Endodermal cell (in vitro differentiated cells): ENCODE measurements at places on chromosomes 4 and X. TPM values are rescaled to one million over a fixed set of nuclear protein-coding genes. Genes with fewer than 3 reads are reported as not detected.

DNA sequence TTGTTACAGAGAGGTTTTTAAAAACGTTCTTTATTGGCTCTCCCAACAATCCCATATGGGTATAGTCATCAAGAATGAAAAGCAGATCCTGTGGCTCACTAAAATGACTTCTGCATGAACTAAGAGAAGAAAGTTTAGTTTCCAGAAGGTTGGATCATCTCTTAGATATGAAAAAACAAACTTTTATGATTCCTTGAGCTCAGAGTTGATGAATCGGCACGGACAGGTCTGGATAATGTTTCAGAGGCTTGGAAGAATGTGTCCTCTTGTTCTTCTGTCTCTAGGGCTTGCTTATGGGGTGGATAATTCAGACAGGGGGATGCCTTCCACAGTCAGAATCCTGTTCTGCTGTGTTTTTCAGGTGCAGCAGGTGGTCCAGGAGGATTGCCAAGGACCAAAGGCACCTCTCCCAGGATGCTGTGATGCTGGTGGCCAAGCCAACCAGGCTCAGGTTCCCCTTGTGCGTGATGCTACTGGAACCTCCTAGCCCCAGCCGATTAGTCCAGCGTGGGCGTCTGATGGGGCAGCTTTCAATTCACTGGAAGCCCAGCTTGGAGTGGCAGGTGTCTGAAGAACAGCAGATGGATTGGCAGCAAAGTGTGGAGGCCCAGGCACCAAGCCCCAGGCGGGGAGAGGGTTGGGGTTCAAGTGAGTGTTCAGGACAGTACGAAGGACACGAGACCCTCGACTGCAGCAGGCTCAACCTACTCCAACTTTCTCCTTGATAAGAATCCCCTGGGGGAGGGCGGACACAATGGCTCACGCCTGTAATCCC is 30.3 kb downstream of the CCKAR start:
- DNase-seq: no peak

Gene RNF150
- 10.4 to 38.4 TPM (median 10.8 TPM) in 3 replicates for total RNA-seq

DNA sequence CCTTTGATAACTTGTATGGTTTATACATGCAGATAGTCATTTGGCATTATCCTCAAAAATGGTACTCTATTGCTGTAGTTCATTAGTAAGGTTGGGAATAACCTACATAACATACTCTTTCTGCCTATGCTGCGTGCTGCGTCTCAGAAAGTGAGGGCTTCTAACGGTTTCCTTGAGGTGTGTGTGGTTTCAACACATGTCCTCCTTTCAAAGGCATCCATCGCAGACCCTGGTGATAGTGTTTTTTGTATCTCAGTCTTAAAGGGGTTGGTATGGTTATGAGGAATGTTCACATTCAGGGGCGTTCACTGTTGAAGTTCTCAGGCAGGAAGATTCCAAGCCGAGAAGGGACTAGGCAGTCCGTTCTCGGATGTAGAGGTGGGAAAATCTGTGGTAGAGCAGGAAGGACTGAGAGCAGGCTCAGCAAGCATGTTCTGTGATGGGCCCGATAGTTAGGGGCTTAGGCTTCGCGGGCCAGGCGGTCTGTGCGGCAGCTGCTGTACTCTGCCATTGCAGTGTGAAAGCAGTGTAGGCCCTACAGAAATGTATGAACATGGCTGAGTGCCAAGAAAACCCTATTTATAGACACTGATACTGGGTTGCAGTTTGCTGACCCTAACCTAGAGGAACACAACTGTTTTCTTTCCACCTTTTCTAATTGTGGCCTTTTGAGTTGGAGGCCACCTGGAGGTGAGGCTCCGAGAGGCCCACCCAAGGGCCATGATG is 123.2 kb downstream of the GPR143 start:
- DNase-seq: no peak

Gene DRD5
- not detected in 3 replicates for total RNA-seq

DNA sequence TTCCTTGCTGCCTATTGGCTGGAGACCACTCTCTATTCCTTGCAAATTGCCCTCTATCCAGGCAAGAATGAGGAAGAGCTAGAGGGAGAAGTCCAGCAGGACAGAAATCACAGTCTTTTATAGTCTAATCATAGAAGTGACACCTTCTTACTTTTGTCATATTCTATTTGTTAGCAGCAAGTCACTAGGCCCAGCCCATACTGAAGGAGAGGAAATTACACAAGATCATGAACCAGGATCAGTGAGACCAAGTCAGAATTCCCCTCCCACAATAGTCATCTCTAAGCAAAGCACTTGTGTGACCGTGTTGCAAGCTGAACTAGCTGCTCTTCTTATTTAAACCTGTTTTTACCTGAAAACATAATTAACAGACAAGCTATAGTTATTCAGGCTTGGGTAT is 317.7 kb downstream of the INPP4B start:
- no peak for DNase-seq

GRCh38 chr4:44320833-44321232 is 127.8 kb downstream of the KCTD8 start:
- DNase-seq: no peak

DNA sequence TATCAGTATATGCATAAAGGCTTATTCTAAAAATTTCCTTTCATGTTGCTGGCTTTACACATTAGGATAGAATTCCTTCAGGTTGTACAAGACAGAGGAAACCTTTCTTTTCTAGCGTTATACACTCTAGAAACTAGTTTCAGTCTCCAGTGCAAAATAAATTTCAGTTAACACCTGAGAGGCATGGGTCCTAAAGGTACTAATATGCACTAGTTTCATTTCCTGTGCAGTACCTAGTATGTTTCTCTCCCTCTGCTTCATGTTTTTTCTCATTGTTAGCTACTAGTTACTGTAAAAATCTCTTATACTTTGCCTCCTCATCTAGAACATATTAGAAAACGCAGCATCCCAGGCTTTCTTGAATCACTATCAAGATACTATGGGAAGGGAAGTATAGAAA is 54.0 kb downstream of the SNX25 start:
- DNase-seq: no peak

- DNase-seq: no peak
Measured at GRCh38 chr4:39067451-39067850, 5.4 kb downstream of the KLHL5 start.

- DNase-seq: no peak
Measured at GRCh38 chrX:110341189-110342035, 17.2 kb upstream of the RTL9 start.

Gene TBC1D8B
- 4.0 TPM in 2 replicates for total RNA-seq

Gene APELA
- 1.1 to 3.3 TPM (median 2.9 TPM) in 3 replicates for total RNA-seq

DNA sequence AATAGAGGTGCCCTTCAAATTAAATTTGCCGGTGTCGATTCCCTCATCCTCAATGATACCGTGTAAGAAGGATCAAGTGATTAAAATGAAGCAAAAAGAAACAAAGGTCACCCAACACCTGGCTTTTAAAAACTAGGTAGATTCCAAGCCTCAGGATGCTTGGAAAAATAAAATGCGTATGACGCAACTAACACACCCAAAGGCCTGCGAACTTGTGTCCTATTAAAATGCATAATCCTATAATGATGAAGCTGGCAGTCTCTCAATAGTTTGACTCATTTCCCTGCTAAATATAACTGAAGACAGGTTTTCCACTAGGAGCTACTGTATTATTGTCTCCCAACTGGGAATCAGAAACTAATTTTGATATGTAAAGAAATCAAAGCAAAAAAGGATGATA is 263.2 kb downstream of the DHX15 start:
- no peak for DNase-seq

DNA sequence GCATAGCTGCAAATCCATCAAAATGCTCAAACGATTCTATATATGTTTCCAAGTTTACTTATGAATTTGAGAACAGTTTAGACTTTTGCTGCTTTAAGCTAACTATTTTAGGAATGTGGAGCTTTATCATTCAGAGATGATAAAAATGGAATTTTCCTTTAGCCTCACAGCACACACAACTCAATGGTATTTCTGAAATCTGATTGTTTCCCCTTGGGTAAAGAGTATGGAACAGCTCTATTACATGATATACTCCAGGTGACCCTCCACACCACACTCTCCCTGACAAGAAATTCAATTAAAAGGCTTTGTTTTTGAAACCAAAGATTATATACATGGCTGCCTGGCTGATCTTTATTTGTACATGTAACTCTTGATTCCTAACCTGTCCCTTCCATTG is 120.0 kb downstream of the LUZP4 start:
- no peak for DNase-seq

Gene XK
- 0.21 to 0.55 TPM (median 0.49 TPM) in 3 replicates for total RNA-seq

DNA sequence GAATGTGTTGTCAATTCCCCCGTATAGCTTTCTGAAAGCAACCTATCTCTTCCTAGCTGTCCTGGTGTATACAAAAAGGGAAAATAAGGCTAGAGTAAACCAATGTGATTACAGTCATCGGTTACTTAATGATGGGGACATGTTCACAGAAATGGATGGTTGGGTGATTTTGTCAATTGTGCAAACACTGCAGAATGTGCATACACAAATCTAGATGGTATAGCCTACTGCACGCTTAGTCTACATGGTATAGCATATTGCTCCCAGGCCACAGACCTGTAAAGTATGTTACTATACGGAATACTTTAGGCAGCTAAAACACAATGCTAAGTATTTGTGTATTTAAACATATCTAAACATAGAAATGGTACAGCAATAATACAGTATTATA is 5.1 kb downstream of the DTHD1 start:
- DNase-seq: no peak

Gene TCEAL5
- total RNA-seq: 4.2 to 8.4 TPM (median 4.4 TPM) in 3 replicates

- DNase-seq: no peak
Measured at GRCh38 chr4:3634281-3634857, 102.1 kb upstream of the LRPAP1 start.

- no peak for DNase-seq
Measured at GRCh38 chr4:54709400-54709799, 51.6 kb downstream of the KIT start.

DNA sequence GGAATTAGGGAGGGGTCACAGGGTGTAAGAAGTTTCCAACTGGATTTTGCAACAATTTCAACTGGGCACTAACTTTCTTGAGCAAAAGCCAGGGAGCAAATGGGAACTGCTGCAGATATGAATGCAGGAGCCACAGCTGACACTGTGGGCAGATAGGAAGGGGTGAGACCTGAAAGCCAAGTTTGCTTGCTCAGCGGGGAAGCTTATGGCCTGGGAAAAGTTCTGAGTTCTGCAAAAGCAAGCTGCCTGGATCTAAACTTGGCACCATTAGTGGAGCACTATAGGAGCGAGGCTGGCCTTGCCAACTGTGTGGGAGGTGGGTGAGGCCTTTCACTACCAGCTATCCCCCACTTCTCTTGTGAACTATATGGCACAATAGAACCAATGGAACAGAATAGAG is 11.1 kb downstream of the CYSLTR1 start:
- no peak for DNase-seq

Gene RAB40AL
- 0.47 and 1.5 TPM in 2 replicates for total RNA-seq

DNA sequence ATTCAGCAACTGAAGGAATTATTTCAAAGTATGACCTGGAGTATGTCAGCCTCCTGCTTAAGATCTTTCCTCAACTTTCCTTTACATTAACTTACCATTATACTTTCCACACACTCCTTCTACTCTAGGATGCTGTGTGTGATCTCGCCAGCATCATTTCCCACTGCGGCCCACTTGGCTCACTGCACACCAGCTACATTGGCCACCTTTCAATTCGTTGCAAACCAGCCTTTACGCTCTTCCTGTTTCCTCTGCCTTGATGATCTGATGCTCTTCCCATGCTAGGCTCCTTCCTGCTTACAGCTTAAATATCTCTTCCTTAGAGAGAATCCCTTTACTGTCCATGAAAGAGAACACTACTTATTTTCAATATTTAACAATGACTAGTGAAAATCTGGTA is 95.1 kb downstream of the GPM6A start:
- DNase-seq: no peak

DNA sequence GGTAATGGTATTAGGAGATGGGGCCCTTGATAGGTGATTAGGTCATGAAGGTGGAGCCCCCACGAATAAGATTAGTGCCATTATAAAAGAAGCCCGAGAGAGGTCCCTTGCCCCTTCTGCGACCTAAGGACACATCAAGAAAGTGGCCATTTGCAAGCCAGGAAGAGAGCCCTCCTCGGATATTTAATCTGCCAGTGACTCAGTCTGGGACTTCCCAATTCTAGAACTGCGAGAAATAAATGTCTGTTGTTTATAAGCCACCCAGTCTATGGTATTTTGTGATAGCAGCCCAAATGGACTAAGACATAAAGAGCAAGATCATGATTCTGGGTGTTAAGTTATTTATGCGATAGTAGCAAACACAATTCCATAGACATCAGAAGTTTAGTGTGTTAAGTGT is 192.2 kb downstream of the LDB2 start:
- DNase-seq: no peak

Gene USP26
- not detected in 3 replicates for total RNA-seq

Gene TIGD2
- 8.7 to 16.4 TPM (median 15.1 TPM) in 3 replicates for total RNA-seq

DNA sequence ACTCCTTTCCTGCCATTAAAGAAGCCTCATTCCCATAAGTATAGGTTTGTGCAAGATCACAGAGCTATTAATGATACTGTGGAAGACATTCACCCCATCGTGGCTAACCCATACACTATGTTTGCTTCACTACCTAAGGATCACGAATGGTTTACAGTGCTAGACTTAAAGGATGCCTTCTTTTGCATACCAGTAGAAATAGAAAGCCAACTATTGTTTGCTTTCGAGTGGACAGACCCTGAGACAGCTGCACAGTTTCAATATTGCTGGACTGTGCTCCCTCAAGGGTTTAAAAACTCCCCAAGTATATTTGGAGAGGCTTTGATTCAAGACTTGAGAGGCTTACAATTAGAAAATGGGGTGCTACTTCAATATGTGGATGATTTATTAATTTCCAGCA is 16.0 kb upstream of the PAPSS1 start:
- DNase-seq: no peak

DNA sequence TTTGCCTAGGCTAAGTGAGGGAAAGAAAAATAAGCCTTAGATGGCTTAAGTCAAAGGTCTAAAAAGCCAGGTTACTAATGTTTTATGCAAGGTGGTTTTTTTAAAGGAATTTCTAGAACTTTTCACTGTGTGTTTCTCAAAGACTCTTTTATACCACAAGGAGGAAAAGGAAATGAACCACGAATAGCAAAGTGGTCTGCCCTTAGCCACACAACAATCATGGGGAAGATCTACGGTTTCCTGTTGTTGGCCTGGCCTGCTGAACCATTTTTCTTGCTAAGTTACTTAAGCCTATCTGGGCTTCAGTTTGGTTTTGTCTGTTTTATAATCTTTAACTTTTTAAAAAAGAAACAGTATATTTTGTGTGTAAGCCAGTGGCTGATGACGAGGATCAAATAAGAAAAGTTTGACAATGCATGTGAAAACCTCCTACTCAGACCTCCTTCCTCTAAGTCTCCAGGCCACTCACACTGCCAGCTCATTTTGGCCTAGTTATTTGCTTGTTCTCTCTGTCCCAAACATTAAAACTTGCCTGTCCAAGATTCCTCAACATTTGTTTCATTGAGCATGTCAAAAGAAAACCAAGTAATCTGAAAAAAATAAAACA is 56.7 kb upstream of the COL25A1 start:
- DNase-seq: no peak

GRCh38 chr4:24890561-24891126 is 22.2 kb downstream of the CCDC149 start:
- DNase-seq: no peak

GRCh38 chrX:82134378-82134777 is 932.5 kb downstream of the SH3BGRL start:
- no peak for DNase-seq

- DNase-seq: no peak
Measured at GRCh38 chrX:15915959-15916703, 61.5 kb upstream of the AP1S2 start.

GRCh38 chrX:53716328-53717088 is 30.0 kb upstream of the HUWE1 start:
- DNase-seq: no peak
